ENCODE measurements at places on chromosomes 6 and 20.

DNA sequence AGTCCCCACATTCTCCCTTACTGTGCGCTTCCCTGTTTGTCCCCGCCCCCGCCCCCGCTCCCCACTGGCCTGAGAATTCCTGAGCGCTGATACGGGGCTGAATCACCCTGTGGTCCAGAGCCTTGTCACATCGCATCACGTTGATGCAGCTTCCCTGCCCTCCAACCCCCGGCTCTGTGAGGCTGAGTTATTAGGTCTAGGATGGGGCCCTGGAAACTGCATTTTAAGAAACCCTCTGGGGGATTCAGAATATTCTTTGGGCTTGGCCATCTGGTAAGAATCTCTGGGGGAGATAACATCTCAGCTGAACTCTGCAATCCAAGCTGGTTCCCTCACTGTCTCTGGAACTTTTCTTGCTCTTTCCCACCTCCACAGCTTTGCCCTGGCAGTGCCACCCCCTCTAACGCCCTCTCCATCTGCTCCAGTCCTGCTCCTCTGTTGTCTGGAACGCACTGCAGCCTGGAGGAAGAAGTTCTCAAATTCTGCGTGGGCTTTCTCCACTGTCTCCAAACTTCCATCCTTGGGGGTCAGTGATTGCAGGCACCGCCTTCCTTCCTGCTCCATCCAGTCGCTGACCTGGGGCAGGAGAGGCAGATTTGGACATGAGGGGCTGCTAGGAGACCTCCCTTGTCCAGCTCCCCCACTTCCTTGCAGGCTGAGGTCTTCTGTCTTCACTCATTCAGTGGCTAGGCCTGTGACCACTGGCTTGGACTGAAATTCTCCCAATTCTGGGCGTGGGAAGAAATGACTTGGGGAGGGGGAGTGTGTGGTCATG lies 42.6 kb downstream of the KIAA1755 start:
- no peak for DNase-seq

DNA sequence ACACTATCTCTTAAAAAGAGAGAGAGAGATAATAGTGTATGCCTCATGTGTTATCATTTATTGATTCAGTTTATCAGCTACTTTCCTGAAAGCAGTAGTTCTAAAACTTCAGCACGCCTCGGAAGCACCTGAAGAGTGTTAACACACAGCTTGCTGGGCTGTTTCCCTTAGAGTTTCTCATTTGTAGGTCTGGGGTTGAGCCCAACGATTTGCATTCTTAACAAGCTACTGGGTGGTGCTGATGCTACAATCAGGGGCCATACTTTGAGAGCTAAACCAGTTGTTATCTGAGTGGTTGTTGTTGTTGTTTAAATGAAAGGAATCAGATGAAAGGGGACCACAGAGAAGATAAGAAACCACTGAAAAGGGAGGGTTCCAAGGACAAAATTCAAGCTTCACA lies 32.6 kb downstream of the SIM1 start:
- no peak for DNase-seq

- no peak for DNase-seq
Measured at GRCh38 chr20:32467506-32468312, 109.6 kb downstream of the ASXL1 start.

DNA sequence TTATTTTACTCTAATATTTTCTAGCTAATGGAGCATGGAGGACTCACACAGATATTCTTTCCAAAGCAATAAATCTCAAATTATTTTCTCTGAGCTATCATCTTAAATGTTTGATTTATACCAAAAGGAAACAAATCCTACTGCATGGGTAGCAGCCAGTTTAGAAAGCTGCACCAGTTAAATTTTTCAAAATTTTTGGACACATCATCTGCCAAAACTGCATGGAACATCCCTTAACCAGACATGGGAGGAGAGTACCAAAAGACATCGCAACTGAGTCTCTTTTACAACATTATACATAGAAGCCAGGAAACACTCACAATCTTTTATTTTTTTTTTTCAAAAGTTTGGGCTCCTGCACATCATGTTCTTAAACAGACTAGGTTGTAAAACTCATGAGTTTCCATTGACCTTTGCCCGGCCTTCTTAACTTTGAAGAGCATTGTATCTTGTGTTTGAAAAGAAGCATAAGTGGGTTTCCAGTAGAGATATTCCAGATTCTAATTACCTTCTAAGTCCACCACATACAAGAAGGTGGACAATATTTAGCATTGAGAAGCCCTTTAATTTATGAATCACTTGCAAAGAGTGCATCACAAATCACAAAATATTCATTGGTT lies 87.7 kb upstream of the HMGCLL1 start:
- no peak for DNase-seq

- DNase-seq, result no peak
Measured at GRCh38 chr20:957544-957943, 41.4 kb upstream of the ANGPT4 start.

DNA sequence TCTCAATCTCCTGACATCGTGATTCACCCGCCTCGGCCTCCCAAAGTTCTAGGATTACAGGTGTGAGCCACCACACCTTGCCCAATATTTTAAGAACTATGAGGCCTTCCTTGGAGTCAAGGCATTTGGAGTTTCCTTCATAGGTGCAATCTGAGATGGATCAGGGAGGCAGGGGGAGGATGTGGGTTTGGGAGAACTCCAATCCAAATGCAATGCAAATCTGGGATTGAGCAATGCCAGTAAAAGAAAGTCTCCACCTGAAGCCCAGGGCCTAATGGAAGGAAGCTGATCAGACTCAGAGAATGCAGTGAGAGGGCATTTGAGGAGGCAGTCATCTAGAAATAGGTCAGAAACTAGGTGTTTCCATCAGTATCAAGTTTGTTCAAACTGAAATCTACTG lies 21.2 kb downstream of the RSPH3 start:
- no peak for DNase-seq

GRCh38 chr6:158464483-158464882 lies 95.4 kb upstream of the TMEM181 start:
- no peak for DNase-seq

- DNase-seq, result no peak
Measured at GRCh38 chr20:24497851-24498250, 28.4 kb downstream of the SYNDIG1 start.

GRCh38 chr6:31401403-31401802 lies 2.0 kb upstream of the MICA start:
- peak; percentile 12 for DNase-seq

DNA sequence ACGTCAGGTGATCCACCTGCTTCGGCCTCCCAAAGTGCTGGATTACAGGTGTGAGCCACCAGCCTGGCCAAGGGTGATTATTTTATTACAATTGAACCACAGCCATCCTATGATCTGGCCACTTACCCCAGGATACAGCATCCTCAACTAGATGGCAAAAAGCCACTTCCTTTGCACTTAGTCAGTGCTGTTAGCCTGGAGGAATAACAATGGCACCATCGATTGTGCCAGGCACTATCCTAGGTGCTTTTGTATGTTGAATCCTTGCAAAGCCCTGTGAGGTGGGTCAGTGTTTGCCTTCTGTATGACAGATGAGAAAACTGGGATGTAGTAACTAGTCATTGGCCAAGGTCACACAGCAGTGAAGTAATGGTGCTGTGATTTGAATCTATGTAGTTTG lies 11.2 kb upstream of the TTPAL start:
- no peak for DNase-seq

- DNase-seq, result peak; percentile 25
Measured at GRCh38 chr20:57507477-57507876, 17.5 kb downstream of the CTCFL start.

- no peak for DNase-seq
Measured at GRCh38 chr6:97032955-97033354, 108.4 kb downstream of the KLHL32 start.

DNA sequence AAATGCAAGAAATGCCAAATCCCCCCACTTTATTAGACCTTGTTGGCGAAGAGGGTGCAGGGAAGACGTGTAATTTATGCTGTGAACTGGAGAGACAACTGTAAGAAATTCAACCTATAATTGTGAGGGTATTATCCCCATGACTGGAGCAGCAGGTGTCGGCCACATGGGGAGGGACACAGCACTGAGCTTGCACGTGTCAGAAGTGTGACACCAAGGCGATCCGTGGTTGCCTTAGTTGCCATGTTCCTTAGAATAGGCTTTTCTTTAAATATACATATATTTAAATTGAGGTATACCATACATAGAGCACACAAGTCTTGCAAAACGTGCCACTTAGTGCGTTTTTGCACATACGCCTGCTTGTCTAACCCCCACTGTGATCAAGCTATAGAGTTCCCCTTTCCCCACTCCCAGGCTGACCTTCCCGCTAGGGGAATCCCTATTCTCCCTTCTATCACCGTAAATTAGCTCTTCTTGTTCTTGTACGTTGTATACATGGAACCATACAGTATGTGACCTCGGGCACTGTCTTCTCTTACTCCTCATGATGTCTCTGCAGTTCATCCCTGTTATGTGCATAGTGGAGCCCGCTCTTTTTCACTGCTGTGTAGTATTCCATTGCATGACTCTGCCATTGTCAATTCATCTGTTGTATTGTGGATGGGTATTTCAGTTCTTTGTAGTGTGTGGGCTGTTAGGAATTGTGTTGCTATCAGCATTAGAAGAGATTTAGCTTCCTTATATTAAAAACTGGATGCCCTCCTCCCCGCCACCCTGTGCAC lies 81.6 kb upstream of the PMEPA1 start:
- no peak for DNase-seq

DNA sequence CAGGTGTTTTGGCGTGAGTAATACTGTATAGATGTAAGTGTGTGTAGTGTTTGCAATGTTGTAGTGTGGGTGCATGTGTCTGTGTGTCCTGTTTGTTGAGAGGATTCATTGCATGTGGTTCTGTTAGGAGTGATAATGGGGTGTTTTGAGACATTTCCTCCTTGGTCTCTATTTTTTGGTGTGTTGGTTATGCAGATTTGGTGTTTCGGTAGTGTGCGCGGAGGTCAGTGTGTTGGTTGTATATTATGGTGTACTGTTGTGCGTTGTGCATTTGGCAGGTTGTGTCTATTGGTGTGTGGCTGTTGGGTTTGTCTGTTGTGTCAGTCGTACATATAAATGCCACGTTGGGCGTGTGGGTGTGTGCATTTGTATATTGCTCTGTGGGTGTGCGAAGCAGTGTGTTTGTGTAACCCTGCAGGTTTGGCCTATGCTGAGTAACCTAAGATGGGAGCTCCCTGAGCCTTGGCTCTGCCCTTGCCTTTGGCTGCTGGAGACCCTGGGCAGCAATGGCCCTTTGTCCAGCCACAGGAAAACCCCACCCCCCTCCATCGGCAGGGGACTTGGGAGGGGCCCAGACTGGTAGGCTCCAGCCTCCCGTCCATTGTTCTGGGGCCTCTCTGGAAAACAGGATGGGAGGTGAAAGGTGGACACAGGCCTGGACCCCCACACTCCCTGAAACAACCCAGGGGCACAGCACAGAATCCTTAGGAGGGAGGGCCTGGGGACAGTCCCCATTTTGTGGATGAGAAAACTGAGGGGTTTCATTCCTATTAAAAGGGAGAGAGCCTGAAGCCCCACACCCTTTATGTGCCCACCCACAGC lies 10.3 kb upstream of the ID1 start:
- DNase-seq, result peak; percentile 57

DNA sequence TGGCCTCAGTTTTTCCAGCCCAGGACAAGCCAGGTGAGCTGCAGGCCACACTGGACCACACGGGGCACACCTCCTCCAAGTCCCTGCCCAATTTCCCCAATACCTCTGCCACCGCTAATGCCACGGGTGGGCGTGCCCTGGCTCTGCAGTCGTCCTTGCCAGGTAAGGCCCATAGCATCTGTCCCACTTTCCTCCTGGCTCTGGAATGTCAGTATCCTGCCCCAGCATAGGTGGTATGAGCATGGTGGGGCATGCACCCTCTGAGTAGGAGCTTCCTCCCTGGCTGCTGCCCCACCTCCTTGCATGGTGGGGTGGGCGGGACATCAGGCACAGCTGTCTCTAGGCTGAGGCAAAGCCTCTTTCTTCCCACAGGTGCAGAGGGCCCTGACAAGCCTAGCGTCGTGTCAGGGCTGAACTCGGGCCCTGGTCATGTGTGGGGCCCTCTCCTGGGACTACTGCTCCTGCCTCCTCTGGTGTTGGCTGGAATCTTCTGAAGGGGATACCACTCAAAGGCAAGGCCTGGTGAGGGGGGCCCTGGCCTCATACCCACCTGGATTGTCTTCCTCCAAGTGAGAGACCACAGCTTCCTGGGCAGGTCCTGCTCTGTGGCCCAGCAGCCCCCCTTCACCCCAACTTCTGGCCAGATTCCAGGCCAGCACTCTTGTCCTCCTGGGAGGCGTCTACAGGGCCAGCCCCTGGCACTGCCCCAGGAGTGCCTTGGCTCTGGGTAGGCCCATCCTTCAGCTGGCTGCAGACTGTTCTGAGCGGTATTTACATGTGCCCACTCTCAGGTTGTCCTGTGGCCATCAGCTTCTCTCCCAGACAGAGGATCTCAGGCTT lies 9.1 kb downstream of the PI16 start:
- DNase-seq, result no peak

GRCh38 chr6:5636210-5637030 lies 370.3 kb downstream of the NRN1 start:
- DNase-seq, result no peak

DNA sequence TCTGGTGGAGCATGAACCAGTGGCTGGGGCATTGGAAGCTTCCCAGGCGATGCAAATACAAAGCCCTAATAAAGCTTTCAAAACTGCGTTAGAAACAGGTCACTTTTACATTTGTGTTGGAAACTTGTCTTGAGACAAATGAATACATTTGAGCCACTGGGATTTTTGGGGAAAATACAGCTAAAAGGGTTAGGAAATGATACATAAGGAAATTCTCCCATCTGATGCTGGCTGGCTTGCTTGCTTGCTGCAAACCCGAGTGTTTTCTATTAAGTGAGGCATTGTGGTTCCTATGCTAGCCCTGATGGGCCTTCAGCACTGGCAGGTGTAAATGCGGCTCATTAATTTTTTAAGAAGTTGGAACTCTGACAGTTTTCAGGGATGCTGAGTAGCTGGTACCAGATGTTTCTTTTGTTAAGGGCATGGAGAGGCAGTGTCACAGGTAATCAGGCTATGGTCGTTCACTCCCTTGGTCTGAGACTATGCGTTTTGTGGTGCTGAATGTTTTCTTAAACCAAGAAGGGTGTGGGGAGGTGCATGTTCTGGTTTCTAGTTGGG lies 35.2 kb downstream of the RREB1 start:
- no peak for DNase-seq

DNA sequence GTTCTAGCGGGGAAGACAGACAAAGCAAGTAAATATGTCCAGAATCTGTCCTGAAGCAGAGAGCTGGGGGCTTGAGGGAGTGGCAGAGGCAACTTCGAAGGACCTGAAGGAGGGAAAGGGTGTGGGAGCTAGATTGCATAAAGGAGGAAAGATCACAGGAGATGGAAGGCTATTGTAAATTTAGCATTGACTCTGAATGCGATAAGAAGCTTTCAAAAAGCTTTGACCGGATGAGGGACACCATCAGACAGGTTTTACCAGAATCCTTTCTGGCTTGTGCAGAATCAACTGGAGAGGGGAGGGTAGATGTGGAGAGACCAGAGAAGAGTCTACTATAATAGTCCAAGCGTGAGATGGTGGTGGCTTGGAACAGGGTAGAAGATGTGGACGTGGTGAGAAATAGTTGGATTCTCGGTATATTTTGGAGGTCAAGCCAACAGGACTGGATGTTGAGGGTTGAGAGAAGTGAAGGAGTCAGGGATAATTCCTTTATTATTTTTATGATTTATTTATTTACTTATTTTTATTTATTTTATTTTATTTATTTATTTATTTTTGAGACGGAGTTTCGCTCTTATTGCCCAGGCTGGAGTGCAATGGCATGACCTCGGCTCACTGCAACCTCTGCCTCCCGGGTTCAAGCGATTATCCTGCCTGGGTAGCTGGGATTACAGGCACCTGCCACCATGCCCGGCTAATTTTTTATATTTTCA lies 19.9 kb upstream of the RIPOR3 start:
- DNase-seq, result no peak

Data from G401 (cell line).